Activated CD4-positive, alpha-beta T cell treated with anti-CD3 and anti-CD28 coated beads, Interleukin-2, amount 10 ng/mL, durations not matched to agents 7 days and 5 days (primary cell): ENCODE measurements at places on chromosomes 16 and 17.

GRCh38 chr16:23039118-23039517, 110.1 kb downstream of the USP31 start:
- DNase-seq, result no peak

DNA sequence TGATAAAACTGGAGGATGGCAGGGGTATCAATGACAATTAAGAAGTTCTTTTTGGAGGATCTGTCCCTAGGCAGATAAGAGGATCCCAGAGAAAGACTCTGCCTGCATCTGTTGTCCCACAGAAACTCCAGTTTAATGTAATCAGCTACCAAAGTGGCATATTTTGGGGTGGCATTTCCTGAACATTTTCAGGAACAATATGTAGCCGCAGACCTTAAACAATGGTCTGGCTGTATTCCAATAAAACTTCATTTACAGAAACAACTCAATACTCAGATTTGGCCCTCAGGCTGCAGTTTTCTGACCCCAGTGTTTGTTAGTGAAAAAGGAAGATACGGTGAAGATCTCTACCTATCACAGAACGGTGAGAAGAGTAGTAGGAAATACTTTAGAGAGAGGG, 46.1 kb downstream of the KCNJ16 start:
- no peak for DNase-seq

- no peak for DNase-seq
These were observed 6.5 kb upstream of the ABR start for GRCh38 chr17:1186214-1186820.

- no peak for DNase-seq
These were observed 77.4 kb upstream of the TOB1 start for GRCh38 chr17:50943575-50943933.

GRCh38 chr17:538181-538973, 176.3 kb downstream of the VPS53 start:
- DNase-seq, result no peak

DNA sequence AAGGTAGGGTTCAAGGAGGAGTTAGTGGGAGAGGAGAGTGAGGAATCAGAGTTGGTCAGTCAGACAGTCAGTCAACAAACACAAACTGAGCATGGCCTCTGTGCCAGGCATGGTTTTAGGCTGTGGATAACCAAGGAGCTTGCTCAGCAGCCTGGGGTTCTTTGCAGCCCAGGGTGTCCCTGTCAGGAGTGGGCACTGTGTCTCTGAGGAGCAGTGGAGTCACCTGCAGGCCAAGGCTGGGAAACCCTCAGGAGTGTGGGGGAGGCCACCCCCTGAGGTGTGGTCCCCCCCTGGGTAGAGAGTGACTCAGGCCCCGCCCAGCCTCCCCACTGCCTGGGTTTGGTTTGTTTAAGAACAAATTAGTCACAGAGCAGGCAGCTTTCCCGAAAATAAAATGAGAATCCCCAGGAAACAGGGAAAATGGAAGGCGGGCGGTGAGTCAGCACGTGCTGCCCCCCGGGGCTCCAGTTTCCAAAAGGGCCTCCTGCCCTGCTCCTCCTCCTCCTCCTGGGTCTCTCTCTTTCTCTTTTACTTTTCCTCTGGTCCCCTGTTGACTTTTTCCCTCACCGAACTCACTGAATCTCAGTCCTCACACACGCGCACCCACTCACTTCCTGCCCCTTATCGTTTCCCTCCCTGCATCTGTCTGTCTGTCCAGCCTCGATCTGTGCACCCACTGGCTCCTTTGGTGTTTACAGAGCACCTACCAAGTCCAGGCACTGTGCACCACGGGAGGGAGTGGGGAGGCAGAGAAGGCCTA, 44.3 kb downstream of the SOCS3 start:
- DNase-seq, result peak; percentile 44

DNA sequence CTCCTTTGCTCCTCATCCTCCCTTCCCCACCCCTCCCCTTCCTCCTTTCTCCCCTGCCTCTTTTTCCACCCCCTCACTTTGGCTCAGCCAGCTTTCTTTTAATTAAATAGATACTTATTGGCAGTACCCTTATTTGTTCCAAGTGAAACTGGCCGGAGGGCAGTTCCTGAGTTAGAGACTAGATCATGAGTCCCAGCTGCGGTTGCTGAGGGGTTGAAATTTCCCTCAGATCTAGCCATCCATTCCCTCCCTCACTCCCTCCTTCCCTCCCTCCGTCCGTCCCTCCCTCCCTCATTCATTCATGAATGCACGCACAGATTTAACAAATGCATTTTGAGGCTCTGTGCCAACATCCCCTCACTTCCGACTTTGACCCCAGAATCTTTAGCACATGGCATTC, 519.2 kb upstream of the EEF2KMT start:
- DNase-seq, result no peak

DNA sequence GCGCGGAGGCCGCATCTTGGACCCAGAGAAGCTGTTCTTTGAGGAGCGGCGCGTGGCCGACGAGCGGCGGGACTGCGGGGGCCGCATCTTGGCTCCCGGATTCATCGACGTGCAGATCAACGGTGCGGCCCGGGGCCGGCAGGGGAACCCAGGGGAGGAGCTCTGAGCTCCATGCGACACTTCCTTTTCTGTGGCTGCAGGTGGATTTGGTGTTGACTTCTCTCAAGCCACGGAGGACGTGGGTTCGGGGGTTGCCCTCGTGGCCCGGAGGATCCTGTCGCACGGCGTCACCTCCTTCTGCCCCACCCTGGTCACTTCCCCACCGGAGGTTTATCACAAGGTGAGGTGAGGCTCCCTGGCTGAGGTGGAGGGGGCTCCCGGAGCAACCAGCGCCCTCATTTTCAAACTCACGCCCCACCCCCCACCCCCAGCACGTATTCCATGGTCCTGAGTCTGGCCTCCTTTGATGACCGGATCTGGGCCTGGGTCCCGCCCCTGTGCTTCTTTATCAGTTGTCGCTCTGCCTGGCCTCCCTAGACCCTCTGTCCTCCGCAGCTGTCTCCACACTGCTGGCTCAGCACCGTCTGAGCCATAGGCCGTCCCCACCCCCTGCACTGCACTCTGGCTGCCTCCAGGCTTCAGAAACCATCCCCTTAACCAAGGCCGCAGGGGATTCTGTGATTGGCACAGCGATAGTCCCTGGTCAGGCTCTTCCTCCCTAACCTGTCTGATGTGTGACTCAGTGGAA, 787 bp downstream of the AMDHD2 start:
- peak; percentile 72 for DNase-seq

GRCh38 chr16:75043175-75043895, 44.5 kb downstream of the ZNRF1 start:
- no peak for DNase-seq

- no peak for DNase-seq
These were observed 121.2 kb downstream of the SNX11 start for GRCh38 chr17:48228720-48229119.

DNA sequence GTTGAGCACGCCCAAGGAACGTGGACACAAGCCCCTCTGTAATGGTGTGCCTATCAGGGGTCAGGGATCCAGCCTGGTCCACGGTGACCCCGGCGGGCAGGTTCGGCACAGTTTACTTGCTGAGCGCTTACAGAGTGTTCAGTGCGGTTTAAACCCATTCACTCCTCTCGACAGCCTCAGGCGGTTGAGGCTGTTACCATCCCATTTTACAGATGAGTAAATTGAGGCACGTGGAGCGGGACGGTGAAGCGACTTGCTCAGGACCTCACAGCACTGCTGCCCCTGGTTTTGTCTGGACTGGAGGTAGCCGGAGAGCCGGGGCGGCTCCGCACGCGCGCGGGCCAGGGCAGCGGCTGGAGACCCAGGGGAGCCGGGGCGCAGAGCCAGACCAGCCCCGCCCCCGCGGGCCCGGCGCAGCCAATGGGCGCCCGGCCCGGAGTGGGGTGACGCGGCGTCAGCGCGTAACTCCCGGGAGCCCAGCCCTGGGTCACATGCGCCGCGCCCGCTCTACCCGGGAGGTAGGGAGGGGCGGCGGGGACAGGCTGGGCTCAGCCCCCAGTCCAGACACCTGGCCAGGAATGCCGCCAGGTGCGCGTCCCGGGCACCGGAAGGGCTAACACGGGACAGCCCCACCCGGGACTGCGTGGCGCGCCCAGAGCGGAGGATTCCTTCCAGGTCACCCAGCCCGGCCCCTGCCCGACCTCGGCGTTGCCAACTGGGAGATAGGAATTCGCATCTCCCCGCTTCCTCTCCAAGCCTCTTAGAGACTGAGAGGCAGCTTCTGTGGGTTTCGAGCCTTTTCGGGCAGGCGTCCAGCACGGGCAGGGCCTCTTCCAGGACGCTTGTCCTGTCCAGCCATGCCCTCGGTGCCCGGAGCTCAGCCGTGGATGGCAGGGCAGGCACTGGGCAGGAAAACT, 3.3 kb upstream of the SREBF1 start:
- DNase-seq, result peak; percentile 82

DNA sequence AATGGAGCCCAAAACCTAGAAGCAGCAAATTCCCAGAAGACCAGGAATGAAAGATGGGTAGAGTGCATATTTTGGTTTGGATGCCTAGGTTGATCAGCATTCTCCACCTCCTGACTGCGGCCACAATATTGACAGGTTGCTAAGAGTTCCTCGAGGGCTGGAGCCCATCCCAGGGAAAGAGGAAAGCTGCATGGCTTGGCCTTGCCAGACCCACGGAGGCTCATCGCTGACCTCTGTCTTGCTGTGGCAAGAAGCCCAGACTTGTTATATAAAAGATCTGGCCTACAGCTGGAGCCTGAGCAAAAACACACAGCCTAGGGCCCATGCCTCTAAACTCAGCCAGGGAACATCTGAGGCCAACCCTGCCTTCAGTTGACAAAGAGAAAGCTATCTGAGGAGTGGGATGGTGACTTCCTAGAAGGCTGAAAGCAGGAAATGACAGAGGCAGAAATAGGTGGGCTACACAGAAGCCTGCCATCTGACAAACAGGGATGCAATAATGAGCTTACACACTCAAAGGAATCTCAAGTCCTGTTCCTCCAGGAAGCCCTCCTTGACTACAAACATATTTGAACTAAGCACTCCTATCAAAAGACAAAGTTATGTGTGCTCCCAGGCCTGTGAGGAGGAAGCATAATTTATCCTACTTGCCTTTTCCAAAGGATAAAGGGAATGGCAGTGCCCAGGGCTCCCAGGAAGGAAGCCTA, 22.5 kb upstream of the SLC35B1 start:
- no peak for DNase-seq

GRCh38 chr16:69338557-69339288, 641 bp downstream of the COG8 start:
- DNase-seq, result no peak

DNA sequence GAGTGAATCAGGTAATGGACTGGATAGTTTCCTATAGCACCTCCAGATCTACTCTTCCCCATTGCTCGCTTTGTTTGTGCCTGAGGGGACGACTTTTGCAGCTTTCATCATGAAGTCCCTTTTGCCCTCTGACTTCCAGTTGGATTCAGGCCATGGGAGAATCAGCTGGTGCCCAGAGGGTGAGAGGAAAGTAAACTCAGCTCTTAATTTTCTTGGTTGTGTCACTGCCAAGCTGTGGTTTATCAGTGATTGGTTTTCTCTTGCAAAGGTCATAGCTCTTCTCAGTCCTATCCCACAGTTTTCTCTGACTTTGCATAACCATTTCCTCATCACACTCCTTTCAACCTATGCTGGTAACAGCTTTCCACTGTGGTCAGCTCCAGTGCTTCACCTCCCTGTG, 200.1 kb downstream of the KCNJ2 start:
- no peak for DNase-seq

GRCh38 chr17:17004251-17004996, 32.5 kb upstream of the TNFRSF13B start:
- DNase-seq, result no peak

GRCh38 chr16:27202923-27203506, 311 bp upstream of the KDM8 start:
- peak; percentile 92 for DNase-seq

DNA sequence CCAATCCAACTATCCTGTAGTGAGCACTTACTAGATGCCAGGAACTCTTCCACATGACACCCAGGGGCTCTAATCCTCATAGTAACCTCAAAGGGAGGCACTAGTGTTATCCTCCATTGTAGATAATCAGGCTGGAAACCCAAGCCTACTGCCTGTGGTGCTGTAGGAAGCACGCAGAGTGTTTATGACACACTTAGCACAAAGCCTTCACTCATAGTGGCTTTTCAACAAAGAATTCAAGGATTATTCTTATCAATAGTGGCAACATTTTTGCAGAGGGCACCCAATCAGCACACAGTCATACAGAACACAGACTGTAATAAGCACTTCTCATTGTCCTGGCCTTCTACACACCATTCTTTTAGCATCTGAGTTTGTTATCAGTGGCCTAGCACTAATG, 18.5 kb upstream of the SOX9 start:
- DNase-seq, result no peak

DNA sequence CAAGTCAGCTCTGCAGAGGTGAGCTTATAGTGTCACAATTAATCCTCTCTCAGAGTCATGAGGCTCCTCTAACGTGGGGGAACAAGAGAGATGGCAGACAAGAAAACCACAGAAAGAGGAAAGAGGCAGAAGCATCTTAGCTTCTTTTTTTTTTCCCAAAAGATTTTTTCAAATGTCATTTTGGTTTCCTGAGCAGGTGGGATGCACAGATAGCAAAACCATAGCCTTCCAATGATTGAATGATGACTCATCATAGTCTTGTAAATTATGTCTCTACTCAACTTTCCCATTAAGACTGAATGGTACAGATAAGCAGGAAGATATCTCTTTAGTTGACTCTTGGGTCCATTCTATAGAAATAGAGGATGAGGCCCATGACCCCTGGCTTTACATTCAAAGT, 162.8 kb upstream of the ZFHX3 start:
- DNase-seq, result no peak

- no peak for DNase-seq
These were observed 15.6 kb downstream of the B4GALNT2 start for GRCh38 chr17:49148171-49148570.

- DNase-seq, result no peak
These were observed 646.7 kb upstream of the SALL1 start for GRCh38 chr16:51797669-51798259.

GRCh38 chr17:10474536-10474935, 5.2 kb upstream of the MYH4 start:
- DNase-seq, result no peak

- DNase-seq, result no peak
These were observed 36.3 kb upstream of the BCAR1 start for GRCh38 chr16:75287708-75288107.

GRCh38 chr16:48381201-48381600, 4.0 kb downstream of the SIAH1 start:
- no peak for DNase-seq

DNA sequence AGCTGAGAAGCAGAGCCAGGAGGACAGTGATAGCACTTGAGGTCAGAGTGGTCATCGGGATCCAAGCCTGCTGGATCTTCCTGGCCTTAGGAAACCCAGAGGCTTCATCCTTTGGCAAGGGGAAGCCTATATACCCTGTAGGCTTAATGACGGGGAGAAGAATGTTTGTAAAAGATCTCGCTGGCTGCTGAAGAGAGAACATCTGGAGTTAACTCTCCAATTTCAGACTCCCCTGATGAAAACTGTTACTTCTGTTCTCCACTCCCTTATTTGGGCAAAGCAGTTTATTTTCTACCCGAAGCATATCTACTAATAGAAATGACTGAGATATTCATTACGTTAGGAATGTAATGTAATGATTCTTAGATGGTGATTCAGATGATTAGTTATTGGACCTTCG, 487.0 kb downstream of the CDH13 start:
- DNase-seq, result no peak

- no peak for DNase-seq
These were observed 22.8 kb upstream of the ACSM2B start for GRCh38 chr16:20598832-20599469.
